ENCODE measurements at places on chromosomes 2 and 18.

DNA sequence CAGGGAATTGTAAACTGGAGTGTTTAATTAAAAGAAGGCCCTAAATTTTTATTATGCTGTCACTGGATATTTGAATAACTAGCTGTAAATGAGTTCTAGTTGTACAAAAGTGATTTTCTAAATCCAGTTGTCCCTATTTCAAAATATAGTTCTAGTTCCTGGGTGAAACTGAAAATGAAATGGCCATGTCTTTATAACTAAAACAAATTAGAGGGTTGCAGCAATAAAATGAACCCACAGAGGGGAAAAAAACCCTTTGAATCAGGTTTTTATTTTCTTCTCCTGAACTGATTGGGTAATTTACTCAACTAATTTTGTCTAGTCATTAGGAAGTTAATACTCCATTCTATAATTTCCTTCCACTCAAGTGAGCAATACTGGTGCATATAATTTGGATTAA is 55.6 kb upstream of the MAP4K3 start:
- no peak for DNase-seq

- DNase-seq = no peak
Observed at GRCh38 chr2:129443235-129443864, 536.1 kb upstream of the RAB6C start.

DNA sequence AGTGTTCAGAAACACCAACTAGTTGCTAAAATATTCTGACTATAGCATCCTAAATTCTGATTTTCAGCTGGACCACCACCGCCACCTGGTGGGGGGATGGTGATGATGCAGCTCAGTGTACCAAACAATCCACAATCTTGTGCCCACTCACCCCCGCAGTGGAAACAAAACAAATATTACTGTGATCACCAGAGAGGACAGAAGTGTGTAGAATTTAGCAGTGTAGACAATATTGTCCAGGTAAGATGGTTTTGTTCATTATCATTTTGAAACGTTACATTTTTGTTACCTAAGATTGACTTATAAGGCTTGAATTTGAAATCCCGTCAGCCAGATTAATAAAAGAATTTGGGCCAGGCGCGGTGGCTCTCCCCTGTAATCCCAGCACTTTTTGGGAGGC is 31.7 kb upstream of the UBXN4 start:
- DNase-seq = peak; percentile 78

DNA sequence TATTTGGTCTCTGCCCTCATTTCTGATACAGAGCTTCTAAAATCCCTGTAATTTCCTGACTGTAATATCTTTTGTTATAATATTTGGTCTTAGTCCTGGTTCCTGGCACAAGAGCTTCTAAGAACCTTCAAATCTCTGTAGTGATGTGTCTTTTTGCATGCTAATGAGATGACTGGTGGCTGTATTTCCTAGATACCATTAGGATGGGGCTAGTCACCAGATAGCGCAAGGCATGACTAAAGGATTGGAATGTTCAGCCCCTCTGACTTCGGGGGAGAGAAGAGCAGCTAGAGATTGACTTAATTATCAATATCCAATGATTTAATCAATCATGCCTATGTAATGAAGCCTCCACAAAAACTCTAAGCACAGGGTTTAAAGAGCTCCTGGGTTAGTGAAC is 620.8 kb upstream of the ACVR2A start:
- DNase-seq = no peak

DNA sequence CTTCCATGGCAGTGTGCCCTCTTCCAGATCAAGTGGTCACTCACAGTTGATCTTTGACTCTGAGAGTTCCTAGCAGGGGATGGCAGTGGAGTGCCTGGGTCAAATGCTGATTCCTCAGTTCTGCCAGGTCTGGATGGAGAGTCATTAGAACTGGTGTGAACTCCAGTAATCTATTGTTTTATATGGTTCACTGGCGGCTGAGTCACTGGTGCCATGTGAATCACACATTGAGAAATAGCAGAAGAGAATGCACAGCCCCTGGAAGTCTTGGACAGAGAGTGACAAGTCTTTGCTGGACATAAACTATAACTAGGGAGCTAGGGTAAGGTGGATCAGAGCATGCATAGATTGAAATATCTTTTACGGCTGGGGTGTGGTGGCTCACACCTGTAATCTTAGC is 86.9 kb downstream of the EIF2AK3 start:
- no peak for DNase-seq

DNA sequence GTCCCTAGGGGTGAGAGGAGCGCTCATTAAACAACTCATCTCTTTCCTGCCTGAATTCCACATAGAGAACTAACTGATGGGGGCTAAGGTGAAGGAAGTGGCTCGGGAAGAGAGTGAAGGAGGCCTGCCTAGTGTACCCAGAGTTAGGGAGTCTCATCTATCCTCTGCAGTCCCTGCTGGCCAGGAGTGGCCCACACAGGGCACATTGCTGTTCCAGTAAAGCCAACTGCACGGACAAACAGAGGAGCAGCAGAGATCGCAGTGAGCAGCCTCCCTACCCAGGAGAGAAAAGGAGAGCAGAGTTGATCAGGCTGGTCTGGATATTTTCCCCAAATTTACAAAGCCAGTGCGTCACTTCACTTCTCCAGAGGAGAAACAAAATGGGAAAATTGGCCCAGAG is 16.9 kb upstream of the FN1 start:
- DNase-seq = no peak

- no peak for DNase-seq
Observed at GRCh38 chr2:3745920-3746319, 42.5 kb downstream of the DCDC2C start.

GRCh38 chr2:192960945-192961344 is 766.2 kb upstream of the TMEFF2 start:
- no peak for DNase-seq

DNA sequence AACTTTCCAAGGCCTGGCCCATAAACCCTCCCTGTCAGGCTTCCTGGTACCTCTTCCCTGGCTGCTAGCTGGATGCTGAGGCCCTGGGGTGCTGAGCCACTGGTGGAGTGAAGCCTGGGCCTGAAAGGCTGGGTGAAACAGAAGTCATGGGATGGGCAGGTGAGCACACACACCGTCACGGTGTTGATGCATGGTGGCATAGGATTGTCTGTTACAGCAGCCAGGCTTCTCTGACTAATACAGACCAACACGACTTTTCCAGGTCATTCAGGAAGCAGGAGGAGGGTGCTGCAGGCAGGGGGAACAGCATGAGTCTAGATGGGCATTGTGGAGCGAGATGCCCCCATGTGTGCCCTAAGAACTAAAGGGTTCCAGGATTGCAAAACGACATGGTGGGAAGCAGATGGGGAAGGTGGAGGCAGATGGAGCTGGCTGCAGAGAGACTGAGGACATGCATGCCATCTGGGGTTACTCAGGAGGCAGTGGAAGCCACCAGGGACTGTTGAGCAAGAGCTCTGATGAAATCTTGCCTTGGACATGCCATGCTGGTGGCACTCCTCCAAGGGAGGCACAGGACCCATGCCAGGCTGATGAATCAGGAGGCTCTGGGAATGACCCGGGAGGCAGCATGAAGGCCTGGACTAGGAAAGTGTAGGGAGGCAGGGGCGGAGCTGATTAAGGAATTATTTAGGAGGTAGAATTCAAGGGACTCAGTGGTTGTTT is 480.9 kb downstream of the TSN start:
- DNase-seq = no peak

GRCh38 chr2:109421101-109421500 is 192.7 kb downstream of the SEPTIN10 start:
- no peak for DNase-seq

GRCh38 chr2:216159144-216159543 is 50.0 kb downstream of the XRCC5 start:
- DNase-seq = no peak

Data from activated T-cell treated with anti-CD3 and anti-CD28 coated beads, Interleukin-2, amount 50 U/mL, for 1 hour (primary cell).